Hematopoietic multipotent progenitor cell treated with erythropoietin and hydrocortisone succinate and interleukin-3 and kit ligand, for 17 days (in vitro differentiated cells): ENCODE measurements at places on chromosomes 16 and 17.

GRCh38 chr17:49343273-49343672, 18.8 kb downstream of the ZNF652 start:
- DNase-seq = no peak

GRCh38 chr16:1474796-1475551, at the start of gene CLCN7:
CLCN7 (minus strand) TSS chr16:1475028; CDS start chr16:1474974, 54 bp downstream.
- peak; percentile 86 for DNase-seq

GRCh38 chr16:66695935-66696668, 441 bp downstream of the CMTM4 start:
- DNase-seq = no peak

- DNase-seq = no peak
These were observed 33.9 kb downstream of the CYTH1 start for GRCh38 chr17:78748048-78748729.

GRCh38 chr16:57976331-57976796, 5.4 kb upstream of the CNGB1 start:
- peak; percentile 14 for DNase-seq

DNA sequence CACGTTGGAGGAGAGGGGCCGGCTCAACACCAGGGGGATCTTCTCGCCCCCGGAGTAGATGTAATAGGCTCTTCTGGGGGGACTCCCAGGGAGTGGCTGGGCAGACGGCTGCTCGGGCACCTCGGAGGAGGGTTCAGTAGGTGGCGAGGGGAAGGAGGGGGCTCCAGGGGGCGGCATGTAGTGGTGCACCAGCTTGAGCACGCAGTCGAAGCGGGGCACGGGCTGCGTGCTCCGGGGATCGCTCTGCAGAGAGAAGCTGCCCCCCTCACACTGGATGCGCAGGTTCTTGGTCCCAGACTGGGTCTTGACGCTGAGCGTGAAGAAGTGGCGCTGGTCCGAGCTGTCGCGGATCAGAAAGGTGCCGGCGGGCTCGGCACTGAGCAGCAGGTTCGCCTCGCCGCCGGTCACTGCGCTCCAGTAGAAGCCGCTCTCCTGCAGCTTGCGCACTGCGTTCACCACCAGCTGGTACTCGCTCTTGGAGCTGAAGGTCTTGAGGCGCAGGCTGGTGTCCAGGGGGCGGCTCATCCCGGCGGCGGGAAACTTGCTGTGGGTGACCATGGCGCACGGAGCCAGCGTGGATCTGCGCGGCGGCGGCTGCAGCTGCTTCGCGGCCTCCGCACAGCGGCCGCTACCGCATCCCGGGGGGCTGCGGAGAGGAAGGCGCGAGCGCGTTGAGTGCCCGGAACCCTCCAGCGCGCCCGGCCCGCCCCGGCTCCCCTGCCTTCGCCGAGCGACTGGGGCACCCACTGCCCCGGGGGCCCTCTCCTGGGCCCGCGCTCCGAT, 1.1 kb downstream of the SOCS3 start:
- no peak for DNase-seq

DNA sequence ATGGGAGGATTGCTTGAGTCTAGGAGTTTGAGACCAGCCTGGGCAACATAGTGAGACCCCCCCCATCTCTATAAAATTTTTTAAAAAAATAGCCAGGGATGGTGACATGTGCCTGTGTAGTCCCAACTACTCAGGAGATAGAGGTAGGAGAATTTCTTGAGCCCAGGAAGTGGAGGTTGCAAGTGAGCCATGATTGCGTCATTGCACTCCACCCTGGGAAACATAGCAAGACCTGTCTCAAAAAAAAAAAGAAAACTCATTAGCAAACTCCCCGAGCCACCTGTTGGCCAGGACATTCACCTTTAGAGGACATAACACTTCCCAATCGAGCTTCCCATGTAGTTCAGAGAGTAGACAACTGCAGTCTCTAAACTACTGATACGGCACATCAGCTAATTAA, 274.2 kb downstream of the ABCC12 start:
- DNase-seq = no peak

GRCh38 chr16:21101631-21102420, 48.8 kb downstream of the DNAH3 start:
- no peak for DNase-seq

GRCh38 chr17:44969144-44969780, 1.2 kb upstream of the C1QL1 start:
- DNase-seq = no peak

- no peak for DNase-seq
These were observed 16.7 kb downstream of the CDH11 start for GRCh38 chr16:65105171-65105570.

- DNase-seq = no peak
These were observed 106.3 kb upstream of the ZNF750 start for GRCh38 chr17:82946081-82946480.
